ENCODE measurements at places on chromosomes 12 and 14.

DNA sequence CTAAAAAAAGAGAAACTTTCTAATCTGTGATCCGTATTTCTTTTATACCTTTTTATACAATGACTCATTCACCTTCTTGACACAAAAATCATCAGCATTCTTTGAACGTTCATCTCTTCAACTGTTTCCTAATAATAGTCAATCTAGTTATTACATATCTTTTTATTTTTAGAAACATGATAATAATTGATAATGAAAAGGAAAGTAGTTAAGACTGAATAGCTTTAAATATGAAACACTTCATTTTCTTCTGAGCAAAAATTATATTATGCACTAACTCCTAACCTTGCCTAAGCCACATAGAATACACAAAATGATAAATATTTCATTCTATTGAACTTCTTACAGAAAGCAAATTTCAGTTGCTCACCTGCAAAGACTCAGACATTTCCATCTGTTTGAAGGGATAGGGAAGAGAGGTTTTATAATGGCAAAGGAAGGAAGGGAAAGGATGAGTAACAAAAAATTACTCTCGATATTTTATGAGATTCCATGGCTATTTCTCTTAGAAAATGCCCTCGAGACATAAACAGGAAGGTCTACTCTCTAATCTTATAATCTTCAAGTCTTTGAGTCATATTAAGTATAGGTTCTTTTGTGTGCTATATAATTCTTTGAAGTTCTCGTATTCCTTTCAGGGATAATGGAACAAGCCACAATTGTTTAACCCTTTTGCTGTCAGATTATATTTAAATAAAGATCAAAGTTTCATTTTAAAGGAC is 7.5 kb upstream of the KLHL42 start:
- DNase-seq, result no peak

GRCh38 chr14:87203346-87203745 is 789.6 kb downstream of the GALC start:
- DNase-seq, result no peak

DNA sequence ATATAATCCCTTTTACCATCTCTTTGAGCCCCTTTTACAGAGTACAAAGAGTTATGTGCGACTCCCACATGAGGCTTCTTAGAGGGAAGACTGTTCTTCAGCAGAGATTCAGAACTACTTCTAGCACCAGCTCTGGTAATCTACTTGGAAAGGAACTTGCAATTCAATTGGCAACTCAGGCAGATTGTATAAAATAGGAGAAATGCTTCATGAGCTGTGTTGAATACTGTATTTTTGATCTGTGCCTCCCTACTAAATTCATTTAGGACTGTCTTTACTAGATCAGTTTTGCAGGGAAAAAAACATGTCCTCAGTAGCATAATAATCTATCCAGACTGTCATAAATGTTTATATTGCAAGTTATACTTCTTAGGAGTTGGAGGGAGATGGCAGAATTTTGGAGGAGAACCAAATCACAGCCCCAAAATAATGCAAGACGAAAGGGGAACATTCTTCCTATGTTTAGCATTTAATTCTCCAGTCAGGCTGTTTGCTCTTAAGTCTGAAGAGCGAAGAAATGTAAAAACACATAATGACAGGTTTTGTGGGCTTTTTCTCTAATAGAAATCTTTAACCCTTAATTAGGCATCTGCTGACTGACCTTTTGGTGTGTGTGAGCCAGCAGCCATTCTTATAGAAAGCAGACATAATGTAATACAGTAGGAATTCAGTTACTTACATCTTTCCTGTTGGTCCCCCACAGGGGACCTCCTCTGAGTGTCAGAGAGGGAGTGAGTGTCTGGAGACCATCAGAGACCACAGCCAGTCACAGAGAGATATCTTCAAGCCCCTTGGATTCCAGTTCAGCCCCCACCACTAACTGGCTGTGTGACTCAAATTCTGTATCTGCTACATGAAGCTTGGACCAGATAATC is 3.9 kb downstream of the ANO4 start:
- no peak for DNase-seq

DNA sequence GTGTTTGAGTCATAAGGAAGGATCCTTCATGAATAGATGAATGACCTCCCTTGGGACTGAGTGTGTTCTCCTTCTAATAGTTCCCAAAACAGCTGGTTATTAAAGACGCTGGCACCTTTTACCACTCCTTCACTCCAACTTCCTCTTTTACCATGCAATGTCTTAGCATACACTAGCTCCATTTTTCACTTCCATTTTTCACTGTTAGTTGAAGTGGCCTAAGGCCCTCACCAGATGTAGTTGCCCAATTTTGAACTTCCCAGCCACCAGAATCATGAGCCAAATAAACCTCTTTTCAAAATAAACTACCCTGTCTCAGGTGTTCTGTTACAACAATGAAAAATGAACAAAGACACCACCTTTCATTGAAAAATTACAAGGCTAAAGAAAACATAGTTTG is 64.7 kb downstream of the GPR65 start:
- no peak for DNase-seq

DNA sequence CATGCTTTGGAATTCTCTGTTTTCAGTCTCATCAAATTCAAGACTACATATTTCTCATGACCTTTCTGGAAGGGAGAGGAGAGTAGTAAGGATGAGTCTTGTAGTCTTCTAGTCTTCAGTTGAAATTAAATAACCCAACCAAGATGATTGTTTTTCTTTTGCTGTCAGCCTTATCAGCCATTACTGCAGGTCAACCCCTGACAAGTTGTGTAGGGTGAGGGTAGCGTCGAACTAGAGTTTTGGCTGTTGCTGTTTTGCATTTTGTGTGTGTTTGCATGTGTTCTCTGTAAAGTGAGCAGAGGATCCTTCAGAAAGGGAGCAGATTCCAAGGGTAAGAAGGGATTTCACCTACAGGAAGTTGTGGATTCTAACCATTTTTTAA is 28.4 kb downstream of the DIP2B start:
- no peak for DNase-seq

- no peak for DNase-seq
Measured at GRCh38 chr12:64943686-64944085, 119.2 kb downstream of the TBC1D30 start.

- no peak for DNase-seq
Measured at GRCh38 chr12:124194264-124194892, 100.5 kb upstream of the RFLNA start.

- no peak for DNase-seq
Measured at GRCh38 chr12:26014085-26014484, 55.6 kb downstream of the RASSF8 start.

- no peak for DNase-seq
Measured at GRCh38 chr14:72387726-72388125, 455.5 kb downstream of the RGS6 start.

DNA sequence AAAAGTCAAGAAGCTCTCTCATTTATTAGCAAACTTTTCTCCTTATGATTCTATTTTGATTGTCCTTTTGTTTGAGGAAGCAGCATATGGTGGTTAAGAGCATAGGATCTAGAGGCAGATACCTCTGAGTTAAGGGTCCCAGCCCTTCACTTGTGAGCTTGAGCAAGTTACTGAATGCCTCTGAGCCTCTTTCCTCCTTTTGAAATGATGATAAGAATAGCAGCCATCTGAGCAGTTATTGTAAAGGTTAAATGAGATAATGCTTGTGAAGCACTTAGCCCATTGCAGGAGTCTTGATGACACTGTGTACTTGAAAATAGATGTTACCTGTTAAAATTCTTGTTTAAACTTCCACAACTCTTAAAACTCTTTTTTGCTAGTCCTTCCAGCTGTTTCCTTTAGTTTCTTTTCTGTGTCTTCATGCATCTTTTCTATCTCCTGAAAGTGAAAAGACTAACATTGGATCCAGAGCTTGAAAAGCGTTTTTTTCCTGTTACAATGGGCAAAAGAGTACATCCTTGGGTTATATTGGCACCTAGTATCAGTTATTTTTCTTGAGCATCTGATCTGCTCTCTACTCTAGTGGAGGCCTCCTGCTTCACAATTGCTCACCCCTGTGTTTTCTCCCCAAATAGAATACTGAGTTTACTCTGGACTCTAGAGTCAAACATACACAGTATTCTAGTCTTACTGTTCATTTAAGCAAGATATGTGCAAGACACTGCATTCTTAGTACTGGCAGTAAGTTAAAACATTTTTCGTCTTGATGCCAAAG is 3.1 kb downstream of the HIF1A start:
- DNase-seq, result no peak

GRCh38 chr12:24499151-24500146 is 449.5 kb downstream of the BCAT1 start:
- DNase-seq, result peak; percentile 22

GRCh38 chr14:93040982-93041381 is 74.7 kb downstream of the ITPK1 start:
- DNase-seq, result no peak

- no peak for DNase-seq
Measured at GRCh38 chr12:128840862-128841468, 12.3 kb upstream of the GLT1D1 start.

DNA sequence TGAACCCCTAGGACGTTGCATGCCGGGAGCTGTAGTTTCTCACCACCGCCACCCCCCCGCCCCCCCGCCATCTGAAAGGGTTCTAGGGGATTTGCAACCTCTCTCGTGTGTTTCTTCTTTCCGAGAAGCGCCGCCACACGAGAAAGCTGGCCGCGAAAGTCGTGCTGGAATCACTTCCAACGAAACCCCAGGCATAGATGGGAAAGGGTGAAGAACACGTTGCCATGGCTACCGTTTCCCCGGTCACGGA is 501 bp upstream of the HSP90B1 start:
- no peak for DNase-seq

- DNase-seq, result no peak
Measured at GRCh38 chr14:46036099-46036498, 615.5 kb downstream of the RPL10L start.

- DNase-seq, result no peak
Measured at GRCh38 chr12:104340925-104341611, 37.5 kb downstream of the EID3 start.

- DNase-seq, result peak; percentile 73
Measured at GRCh38 chr12:115341442-115341841, 657.5 kb upstream of the TBX3 start.

DNA sequence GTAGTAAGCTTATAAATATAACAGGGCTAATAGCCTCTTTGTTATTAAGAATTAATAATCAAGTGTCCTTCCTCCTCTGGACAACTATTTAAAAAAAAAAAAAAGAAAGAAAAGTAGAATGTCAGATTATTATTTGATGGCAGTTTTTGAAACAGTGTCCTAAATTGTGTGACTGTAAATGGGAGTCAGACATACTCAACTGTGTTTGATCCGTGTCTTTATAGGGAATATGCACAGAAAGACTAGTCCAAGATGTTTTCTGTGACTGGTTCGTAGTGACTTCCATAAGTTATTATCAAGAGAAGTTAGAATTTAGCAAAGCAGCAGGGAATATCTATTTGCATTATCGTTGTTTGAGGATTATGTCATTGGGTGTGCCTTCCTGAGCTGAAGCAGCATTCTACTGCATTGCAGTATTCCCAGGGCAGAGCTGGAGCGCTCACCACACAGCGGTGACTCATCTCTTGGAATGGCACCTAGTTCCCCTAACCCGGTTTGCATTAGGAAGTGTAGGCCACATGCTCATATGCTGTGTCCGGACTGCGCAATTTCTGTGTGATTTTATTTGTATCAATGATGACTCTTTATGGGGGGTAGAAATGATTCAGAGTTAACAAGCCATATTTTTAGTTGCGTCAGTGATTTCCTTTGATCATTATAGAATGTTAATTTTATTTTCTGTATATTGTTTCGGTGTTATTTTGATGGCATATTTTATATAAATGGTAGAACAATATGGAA is 7.9 kb downstream of the DYNC1H1 start:
- peak; percentile 98 for DNase-seq

- DNase-seq, result no peak
Measured at GRCh38 chr12:109735825-109736551, 22.4 kb downstream of the FAM222A start.

DNA sequence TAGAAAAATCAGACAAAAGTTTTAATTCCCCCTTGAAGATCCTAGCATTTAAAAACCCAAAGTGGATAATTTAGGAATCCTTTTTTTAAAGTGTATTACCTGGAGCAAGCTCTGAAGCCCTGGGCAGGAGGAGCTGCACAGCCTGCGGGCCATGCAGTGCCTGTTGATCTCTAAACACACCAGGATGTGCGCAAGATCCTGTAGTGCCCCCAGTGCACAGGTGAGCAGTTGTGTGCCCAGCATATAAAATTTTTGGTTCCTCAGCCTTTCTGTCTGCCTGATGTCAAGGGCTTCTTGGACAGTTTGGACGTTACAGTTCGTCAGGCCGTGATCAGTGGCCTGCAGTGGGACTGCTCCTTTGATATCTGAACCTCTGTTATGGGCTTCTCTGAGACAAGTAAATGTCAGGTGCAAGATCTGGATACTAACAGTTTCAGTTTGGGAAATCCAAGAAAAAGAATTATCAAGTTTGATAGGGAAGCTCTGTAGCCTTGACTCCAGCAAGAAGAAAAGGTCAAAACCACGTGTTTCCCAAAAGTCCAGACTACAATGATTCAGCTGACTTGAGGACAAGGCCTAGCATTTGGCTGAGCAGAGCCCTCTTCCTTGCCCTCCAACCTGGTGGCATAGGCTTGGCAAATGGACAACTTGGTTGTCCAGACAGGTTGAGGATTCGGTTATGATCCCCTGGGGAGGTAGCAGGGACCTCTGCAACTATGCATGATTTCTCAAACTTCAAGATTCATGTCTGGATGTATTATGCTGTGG is 1.0 kb downstream of the ATXN7L3B start:
- DNase-seq, result peak; percentile 5

- DNase-seq, result no peak
Measured at GRCh38 chr14:103273745-103274615, 60.1 kb upstream of the EIF5 start.

DNA sequence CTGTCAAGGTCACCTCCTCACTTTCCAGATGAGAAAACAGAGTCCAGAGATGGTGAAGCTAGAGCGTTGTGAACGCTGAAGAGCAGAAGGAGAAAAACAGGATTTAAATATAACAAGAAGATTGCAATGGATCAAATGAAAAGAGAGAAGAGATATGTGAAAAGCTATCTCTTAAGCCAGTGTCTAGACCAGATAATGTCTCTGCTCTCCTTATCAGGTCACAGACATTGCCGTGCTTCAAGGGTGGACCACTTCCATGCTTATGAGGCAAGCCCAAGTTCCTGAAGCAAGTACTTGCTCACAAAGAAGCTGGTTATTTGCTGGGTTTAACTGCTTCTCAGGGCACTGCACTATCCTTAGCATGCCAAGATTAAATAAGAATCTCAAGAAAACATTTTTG is 31.6 kb upstream of the FRS2 start:
- DNase-seq, result no peak

DNA sequence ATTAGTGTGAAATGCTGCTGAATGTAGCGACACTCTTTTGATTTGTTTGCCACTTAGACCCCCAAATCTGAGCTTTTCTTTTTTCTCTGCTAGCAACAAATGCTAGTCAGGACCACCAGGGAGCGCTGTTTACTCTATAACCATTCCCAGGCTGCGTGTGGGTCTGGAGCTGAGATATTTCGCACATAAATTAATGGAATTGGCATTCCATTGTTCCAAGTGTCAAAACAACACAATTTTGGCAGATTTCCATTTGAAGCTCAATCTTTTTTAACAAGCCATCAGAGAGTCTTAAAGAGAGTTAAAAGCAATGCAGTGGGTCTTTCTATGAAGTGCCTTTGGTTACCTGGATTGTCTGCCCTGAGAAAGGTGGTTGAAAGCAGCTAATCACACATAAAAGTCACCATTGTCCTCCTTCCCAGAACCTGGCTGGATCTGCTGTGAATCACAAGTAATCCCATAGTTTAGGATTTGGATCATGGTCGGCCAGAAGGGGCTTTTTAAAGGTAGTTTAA is 7.4 kb upstream of the TMEM132C start:
- peak; percentile 57 for DNase-seq

GRCh38 chr12:120720234-120720986 is 5.2 kb upstream of the ACADS start:
- DNase-seq, result no peak

Data from SK-MEL-5 (cell line).